Activated T-cell treated with anti-CD3 and anti-CD28 coated beads for 24 hours (primary cell): ENCODE measurements at places on chromosomes 4 and X.

- DNase-seq, result no peak
These were observed 8.2 kb upstream of the YIPF6 start for GRCh38 chrX:68490644-68491043.

DNA sequence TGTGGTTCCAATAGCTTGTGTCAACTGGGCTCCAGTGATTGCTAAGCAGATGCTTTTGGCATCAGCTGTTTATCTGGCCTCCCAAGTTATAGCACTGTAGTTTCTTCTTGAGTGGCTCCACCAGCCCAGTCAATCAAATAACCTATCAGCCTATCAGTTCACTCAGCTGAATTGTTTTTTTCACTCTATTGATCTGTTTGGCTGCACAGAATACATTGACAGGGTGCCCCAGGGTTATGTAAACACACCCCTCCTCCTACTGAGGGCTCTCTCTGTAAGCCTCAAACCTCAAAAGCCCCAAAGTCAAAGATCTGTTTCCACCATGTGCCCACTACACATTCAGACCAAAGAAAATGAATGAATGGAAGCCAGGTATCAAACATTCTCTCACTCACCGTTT lies 214.0 kb downstream of the HS6ST2 start:
- no peak for DNase-seq

- DNase-seq, result no peak
These were observed 98.8 kb downstream of the CASK start for GRCh38 chrX:41824551-41824950.

- no peak for DNase-seq
These were observed 41.1 kb downstream of the PJA1 start for GRCh38 chrX:69124108-69124507.
